Fibroblast of skin of scalp (primary cell): ENCODE measurements at places on chromosomes 11 and 22.
A peak's percentile ranks its signal among the peaks of the same experiment; 100 is the strongest.

DNA sequence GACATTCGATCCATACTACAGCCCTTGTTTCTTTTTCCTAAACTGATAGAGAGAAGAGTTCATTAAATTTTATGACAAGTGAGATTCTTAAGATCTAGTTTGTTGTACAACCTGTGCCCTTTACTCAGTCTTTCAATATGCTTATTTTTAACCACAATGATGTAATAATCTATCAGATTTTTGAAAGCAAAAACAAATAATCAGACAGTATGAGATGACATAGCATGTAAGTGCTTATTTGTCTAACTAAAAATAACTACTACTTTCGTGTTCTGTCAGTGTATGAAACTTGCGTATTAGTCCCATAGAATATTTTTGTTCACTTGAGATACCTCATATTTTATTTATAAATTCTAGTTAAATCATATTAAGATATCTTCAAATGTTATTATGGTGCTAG is 33.2 kb downstream of the RAB39A start:
- DNase-seq = no peak

- no peak for DNase-seq
Observed at GRCh38 chr11:129283141-129283540, 91.0 kb upstream of the ARHGAP32 start.

GRCh38 chr11:44632466-44633123 is 67.1 kb downstream of the CD82 start:
- peak; percentile 29 for DNase-seq

DNA sequence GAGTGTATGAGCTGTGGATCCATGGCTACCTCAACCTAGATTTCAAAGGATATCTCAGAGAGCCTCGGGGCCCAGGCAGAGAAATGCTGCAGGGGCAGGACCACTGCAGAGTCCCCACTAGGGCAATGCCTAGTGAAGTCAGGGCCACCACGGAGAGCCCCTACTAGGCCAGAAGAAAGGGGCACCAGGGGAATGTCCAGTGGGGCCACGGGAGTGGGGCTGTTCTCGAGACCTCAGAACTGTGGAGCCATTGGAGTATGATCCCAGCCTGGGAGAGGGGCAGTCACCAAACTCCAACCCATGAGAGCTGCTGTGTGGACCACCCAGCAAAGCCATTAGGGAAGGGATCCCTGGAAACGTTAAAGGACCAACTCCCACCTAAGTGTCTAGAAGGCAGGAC is 24.5 kb downstream of the RTL6 start:
- no peak for DNase-seq

- DNase-seq = no peak
Observed at GRCh38 chr11:14119357-14119756, 156.8 kb downstream of the SPON1 start.

DNA sequence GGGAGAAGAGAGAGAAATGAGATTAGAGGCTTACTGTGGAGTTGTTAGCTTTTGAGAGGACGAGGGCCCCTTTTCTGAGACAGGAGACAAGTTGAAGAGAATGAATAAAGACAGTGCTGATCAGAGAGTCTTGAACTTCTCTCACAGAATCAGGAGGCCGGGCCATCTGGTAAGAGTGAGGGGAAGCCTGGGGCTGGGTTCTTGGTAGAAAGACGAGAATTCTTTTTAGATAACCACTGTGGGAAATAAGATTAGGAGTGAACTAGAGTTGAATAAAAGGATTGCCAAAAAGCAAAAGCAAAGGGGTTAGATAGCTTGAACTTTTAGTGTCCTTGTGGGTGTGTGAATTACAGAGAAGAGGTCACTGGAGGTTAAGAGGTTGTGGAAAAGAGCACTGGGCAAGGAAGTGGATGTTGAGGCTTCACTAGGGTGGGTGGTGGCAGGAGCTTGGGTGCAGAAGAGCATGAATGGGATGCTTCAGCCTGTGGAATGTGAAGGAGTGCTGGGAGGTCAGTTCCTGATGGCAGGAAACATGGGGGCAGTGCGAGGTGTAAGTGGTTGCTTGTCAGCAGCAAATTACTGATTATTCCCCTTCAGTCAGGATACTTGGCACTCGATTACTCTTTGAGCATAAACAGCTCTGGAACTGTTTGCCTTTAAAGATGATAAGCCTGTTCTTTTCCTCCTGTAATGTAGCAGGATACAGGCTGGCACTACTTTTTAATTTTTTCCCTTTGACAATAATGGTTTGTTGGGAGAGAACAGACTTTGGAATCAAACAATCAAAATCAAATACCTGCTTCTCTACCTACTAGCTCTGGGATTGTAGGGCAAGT is 98.3 kb downstream of the ARHGAP42 start:
- no peak for DNase-seq

GRCh38 chr11:92750794-92751193 is 218.7 kb upstream of the MTNR1B start:
- DNase-seq = no peak

DNA sequence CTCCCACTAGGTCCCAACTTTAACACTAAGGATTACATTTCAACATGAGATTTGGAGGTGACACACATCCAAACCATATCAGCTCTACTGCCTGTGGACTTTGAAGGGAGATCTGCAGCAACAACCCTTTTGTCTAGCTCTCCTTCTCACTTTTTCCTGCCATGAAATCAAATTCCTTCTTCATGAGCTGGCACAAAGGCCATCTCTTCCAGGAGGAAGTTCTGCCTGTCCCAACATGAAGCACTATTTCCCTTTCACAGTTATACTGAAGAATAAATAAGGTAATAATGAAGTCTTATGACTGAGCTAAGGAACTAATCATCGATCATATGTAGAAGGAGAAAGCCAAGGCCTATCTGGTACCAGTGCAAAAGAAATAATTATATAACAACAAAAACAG is 253.5 kb upstream of the TENM4 start:
- no peak for DNase-seq

GRCh38 chr22:25701056-25701780 is 40.8 kb upstream of the MYO18B start:
- DNase-seq = peak; percentile 56

GRCh38 chr11:30432178-30432577 is 109.3 kb downstream of the ARL14EP start:
- DNase-seq = no peak

GRCh38 chr11:99117603-99118002 is 96.9 kb downstream of the CNTN5 start:
- peak; percentile 2 for DNase-seq

DNA sequence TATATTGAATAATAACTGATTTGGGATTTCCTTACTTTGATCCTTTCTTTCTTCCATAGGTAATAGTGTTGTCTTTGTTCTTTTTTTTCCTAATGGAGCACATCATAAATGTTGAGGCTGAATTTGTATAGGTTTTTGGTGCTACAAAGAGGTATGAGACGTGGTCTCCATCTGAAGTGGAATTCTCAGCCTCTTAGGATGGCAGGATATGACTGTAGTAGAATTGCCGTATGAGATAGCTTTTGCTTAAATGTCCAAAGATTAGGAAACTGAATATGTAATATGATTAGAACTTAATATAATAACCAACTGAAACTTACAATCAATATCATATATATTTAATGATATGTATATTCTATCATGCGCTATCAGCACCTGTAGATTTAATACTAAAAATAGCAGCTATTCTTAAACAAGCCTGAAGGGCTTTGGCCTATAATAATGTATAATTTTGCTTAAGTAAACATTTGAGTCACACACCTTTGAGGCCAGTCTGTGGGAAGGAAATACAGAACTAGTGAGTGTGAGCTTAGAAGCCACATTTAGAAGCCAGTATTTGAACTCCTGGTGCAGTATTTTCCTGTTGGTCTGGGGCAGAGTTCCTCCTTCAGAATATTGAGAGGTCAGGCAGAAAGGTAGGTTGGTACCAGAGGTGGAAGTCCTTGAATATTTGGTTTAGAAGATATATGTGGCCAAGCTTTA is 62.6 kb downstream of the SWAP70 start:
- peak; percentile 32 for DNase-seq

DNA sequence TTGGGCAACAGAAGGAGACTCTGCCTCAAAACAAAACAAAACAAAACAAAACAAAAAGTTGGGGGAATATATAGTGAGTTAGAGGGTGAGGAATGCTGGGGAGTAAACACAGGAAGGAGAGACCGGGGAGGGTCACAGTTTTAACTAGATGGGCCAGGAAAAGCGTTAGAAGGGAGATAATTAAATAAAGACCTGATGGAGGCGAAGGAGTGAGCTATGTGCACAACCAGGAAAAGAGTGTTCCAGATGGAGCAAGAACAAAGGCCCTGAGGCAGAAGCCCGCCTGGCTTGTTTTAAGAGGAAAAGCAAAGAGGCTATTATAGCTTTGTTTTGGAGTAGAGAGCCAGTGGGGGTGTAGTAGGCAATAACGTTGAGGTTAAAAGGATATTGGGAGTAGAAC is 4.8 kb upstream of the PLA2G6 start:
- DNase-seq = no peak

- peak; percentile 52 for DNase-seq
Observed at GRCh38 chr11:8833568-8834315, 77.2 kb upstream of the AKIP1 start.
